D341Med (cell line): ENCODE measurements at places on chromosomes 16 and 17.

- no peak for DNase-seq
Measured at GRCh38 chr17:81635973-81636504, 873 bp downstream of the NPLOC4 start.

DNA sequence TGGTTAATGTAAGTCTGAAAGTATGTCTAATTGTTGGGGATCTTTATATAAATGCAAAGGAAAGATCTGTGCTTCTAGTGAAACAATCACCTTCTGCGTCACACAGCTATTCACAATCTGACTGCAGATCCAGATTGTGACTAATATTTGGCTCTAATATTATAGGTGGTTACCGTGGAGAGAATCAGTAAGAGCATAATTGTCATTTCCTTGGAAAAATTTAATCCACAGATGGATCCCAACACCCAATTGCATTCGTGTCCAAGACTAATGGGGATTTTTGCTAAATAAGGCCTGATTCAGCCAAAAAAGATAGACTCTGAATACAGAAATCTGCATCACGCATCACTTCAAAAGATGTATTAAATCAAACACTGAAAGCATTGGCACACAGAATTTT, 2.7 kb upstream of the KCNJ2 start:
- no peak for DNase-seq

DNA sequence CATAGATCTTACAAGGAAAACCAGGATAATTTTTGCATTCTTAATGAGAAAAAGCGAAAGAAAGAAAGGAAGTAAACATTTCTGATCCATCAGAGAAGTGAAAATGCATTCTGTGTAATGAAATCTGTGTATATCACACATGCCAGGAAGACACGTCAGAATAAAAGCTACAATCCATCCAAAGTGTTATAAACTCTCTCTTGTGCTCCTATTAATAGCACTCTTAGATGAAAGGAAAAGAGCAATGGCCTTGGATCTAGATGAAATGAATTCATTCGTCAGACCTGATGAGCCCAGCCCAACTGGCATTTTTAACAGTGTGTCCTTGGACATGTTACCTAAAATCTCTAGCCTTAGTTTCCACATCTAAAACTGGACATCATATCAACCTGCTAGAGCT, 885.5 kb downstream of the CDH11 start:
- no peak for DNase-seq

- DNase-seq = no peak
Measured at GRCh38 chr17:2893422-2893914, 97.2 kb downstream of the RAP1GAP2 start.

GRCh38 chr16:57531253-57531575, 5.2 kb downstream of the CCDC102A start:
- no peak for DNase-seq

DNA sequence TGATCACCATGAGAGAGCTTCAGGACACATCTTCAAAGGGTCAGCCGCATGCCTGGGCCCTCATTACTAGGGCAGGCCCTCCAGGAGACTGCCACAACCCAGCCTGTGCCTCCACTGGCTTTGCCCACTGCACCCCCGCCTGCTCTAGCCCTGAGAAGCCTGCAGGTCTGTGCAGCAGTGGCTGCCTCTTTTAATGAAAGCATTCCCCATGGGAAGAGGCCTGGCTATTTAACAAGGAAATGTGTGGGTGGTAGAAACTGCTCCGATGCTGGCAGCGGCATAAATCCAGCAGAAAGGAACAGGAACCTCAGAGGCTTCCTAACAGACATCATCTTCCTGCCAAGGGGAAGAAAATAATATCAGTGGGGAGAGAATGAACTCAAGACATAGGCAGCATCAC, 375 bp upstream of the KRT32 start:
- no peak for DNase-seq

GRCh38 chr17:17798010-17798556, 38.7 kb downstream of the SREBF1 start:
- no peak for DNase-seq

- DNase-seq = no peak
Measured at GRCh38 chr17:47276868-47277267, 23.2 kb downstream of the ITGB3 start.

- no peak for DNase-seq
Measured at GRCh38 chr17:2594722-2595599, 1.5 kb downstream of the PAFAH1B1 start.

DNA sequence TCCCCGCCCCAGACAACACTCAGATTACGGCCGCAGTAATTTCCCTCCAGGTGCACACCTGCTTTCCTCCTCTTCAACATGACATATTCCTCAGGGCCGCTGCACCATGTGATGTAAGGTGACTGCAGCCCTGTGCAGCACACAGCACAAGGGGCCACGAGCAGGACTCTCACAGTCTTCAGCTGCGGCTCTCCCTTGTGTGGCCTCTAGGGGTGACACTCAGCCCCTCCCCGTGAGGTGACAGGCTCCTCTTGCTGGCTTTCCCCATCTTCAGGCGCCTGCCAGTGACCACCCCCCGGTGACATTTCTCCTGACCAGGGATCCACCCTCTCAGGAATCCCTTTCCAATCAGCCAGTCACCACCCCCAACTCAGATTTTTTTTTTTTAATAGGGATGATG, 31.3 kb upstream of the ABCC3 start:
- peak; percentile 73 for DNase-seq

GRCh38 chr17:81057079-81057730, 22.3 kb downstream of the BAIAP2 start:
- DNase-seq = peak; percentile 88

- DNase-seq = no peak
Measured at GRCh38 chr16:20411055-20411454, 1.7 kb downstream of the ACSM5 start.

DNA sequence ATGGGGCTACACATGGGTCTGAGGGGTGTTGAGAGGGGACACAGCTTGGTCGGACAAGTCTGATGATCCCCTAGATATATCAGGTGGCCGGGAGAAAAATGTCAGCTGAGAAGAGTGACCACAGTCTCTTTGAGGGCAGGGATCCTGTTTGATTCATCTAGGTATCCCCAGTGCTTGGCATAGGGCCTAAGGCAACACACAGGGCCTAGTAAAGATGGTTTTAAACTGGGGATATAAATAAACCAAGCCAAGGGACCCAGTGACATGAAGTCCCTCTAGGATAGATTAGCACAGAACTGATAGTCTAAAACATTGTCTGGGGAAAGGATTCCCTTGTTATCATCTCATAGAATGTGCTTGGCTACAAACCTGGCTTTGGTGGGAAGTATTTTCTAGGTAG, 1.4 kb downstream of the ERCC4 start:
- DNase-seq = no peak

GRCh38 chr16:78300469-78300868, 201.0 kb downstream of the WWOX start:
- no peak for DNase-seq

DNA sequence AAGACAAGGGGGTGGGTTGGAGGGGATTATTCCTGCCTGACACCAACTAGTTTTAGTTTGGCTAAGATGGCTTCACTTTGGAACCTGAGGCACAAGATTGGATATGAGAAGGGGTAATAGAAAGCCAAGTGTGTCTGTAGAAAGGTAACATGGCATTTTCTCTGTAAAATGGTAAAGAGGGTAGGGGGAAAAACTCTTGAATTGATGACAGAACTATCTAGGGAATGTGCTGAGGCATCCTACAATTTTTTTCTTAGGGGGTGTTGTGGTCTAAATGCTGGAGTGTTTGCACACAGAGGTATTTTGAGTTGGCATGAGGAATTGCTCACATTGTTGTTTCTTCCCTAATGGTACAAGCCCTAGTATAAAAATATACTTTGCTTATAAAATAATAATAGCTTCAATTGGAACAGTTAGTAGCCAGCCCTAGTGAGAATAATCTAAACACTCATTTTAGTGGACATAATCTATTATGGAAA, 25.8 kb downstream of the YPEL2 start:
- DNase-seq = no peak

DNA sequence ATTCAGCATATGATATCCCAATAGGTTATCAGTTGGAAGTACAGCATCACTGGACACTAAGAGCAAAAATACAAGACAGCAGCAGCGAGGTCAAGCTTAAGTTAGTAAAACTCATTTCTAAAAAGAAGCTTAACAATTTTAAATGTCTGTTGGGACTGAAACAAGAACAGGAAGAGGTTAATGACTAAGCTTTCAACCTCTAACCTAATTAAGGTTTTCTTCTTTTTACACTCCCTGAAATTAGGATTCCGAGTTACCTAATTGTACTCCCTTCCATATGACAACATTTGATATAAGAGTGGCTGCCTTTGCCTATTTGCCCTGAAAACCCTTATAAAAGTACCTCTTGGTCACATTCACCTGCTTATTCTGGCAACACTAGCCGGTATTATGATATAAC, 34.3 kb downstream of the CPSF4L start:
- DNase-seq = no peak

DNA sequence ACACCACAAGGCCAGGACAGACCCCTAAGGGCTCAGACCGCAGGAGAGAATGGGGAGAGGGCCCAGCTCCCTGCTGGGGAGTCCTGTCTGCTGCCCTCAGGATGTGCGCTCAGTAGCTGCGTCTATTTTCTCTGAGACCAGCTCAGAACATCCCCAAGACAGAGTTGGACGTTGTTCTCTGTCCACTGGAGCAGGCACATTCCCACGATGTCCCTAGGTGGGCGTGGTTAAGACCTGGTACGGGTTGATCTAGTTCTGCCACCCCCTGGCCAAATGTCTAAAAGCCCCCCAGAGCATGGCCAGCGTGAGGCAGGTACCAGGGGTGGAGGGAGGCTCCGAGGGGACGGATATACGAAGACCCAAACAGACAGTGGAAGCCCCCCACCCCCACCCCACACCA, 842 bp upstream of the CALB2 start:
- no peak for DNase-seq

GRCh38 chr16:752007-752312, 8.6 kb upstream of the MSLN start:
- no peak for DNase-seq

DNA sequence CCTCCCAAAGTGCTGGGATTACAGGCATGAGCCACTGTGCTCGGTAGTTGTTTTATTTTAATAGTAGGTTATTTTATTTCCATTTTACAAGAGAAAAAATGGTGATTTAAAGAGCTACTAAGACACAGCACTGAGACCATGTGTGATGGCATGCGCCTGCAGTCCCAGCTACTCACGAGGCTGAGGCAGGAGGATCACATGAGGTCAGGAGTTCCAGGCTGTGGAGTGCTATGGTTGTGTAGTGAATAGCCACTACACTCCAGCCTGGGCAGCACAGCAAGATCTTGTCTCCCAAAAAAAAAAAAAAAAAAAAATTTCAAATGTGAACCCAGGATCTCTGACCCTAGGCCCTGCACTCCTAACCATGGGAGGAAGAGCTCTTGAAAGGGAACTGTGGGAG, 3.7 kb downstream of the SERPINF1 start:
- no peak for DNase-seq

GRCh38 chr16:57998486-57998885, 2.0 kb downstream of the ZNF319 start:
- DNase-seq = no peak

DNA sequence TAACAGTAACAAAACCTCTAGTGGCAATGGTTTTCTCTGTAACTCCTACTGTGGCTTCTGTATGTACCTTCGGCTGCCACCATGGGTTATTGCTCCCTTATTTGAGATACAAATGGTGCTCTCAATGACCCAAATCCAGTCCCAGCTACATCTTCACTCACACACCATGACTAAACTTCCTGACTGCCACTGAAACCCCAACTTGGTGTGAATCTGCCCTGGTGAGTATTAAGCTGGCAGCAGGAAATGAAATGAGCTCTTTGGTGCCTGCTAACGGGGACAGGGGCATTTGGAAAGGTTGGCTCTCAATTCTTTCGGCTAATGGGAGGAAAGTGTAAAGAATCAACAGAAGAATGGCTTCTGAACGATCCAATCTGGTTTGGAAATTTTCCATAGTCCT, 7.5 kb upstream of the SLC35B1 start:
- no peak for DNase-seq

- no peak for DNase-seq
Measured at GRCh38 chr16:68217506-68217905, 18.4 kb downstream of the ESRP2 start.

- no peak for DNase-seq
Measured at GRCh38 chr17:19796457-19796856, 48.4 kb upstream of the ALDH3A1 start.

DNA sequence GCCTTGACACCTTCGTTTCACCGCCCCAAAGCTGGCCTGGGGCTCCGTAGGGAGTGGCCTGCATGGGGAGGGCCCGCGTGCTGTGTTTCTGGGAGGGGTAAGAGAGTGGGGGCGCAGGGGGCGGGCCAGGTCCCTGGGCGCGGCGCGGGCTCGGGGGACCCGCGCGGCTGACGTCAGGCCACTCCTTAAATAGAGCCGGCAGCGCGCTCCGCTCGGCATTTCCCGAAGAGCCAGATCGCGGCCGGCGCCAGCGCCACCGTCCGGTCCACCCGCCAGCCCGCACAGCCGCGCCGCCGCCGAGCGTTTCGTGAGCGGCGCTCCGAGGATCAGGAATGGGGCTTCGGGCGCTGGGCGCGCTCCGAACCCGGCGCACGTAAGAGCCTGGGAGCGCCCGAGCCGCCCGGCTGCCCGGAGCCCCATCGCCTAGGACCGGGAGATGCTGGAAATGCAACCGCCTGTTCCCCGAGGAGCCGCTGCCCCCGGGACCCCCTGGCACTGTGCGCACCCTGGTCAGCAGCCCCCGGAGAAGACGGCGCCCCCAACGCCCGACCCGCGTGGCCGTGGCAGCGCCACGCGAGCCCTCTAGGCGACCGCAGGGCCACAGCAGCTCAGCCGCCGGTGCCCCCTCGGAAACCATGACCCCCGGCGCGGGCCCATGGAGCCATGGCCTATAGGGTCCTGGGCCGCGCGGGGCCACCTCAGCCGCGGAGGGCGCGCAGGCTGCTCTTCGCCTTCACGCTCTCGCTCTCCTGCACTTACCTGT, at the start of gene HS3ST2:
TSS of gene HS3ST2 (plus strand) at position 215 of the 763 bp plus-strand sequence. CDS start at position 664, 449 bp downstream.
- peak; percentile 83 for DNase-seq

- DNase-seq = no peak
Measured at GRCh38 chr17:1280652-1281051, 1.2 kb downstream of the TRARG1 start.

- no peak for DNase-seq
Measured at GRCh38 chr17:76826330-76827068, 41.7 kb upstream of the MGAT5B start.

DNA sequence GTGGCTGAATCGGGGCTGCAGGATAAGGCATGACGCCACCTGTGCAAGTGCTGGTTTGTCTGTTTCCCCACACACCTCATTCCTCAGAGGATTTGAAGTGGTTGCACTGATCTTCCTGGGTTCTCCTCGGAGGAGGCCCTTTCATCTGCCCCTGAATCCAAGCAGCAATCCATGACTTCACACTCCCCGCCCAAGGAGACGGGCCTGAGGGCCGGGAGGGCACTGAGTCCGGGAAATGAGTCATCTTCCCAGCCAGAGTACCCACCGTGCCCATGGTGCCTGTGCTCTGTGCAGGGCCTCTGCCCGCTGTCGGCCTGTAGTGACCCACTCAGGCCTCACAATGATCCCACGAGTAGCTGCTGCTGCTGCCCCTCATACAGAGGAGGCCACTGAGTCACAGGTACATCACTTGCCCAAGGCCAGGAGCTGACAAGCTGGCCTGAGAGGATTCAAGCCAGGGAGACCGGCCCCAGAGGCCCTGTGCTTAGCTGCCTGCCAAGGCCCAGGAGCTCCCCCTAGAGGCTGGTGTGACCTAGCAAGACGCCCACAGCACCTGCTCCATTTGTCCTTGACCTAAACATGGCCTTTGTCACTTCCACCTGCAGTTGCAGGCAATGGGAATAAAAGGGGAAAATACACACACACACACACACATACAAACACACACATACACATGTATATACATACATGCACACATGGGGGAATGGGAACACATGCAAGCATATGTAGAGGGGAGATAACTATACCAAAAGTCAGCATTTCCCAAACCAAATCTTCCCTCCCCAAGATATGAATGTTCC, 240.0 kb downstream of the C16orf95 start:
- DNase-seq = peak; percentile 61

GRCh38 chr16:57017251-57017650, 27.9 kb downstream of the NLRC5 start:
- DNase-seq = no peak
